ENCODE measurements at places on chromosomes 12 and 14.

DNA sequence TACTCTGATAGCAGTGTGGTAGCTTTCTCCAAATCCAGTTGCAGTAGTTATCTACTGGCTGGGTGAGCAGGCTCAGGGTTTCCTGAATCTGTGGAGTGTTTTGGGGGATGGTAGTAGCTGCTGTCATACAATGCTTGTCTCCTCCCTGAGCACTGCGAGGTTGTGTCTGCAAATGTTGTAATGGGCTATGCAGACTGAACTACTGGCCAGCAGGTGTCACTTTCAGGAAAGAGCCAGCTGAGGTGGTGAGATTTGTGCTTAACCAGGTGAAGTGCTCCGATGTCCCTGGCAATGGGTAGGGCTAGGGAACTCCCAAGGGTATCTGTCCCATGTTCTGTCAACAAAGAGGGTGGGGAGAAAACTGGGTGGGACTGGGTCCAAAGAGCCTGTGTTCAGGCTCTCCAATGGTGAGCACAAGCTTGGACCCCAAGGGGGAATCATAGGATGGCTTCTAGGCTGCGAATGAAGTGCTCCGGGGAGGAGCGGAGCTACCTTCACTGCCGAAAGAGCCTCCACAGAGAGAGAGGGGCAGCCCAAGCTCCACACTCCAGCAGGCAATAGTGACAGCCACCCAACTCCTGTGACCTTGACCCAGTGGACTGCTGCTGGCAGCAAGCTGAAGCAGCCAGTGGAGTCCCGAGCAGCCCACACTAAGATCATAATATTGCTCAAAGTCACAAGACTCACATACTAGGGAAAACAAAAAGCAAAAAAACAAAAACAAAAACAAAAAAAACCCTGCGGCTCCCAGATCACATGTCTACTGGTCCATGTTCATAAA lies 1324.0 kb upstream of the USP15 start:
- DNase-seq, result no peak

DNA sequence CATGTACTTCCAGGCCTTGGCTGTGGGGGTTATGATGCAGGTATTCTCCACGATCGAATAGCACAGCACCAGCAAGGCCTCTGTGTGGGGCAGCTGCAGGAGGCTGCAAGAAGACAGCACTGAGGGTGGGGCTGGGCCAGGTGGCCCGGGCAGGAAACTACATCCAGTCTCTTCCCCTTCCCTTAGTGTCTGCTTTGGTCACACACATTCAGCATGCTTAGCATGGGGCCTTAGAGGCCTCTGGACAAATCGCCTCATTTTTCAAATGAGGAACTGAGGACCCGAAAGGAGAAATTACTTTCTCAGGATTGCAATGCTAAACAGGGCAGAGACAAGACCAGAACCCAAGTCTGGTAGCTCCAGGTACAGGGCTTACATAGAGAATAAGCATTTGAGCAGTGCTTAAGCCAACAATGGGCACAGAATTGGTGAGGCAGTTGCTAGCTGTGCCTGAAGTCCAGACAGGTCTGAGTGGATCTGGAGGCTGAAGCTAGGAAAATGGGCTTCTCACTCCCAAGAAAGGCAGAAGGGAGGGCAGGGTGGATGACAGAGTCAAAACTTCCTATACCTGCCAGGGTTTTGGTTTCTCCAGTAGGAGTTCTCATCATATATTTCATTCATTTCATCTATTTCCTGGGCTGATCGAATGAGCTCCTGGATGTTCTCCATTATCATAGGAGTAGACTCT lies 3.5 kb downstream of the ACRBP start:
- no peak for DNase-seq

GRCh38 chr12:97559267-97559666 lies 96.7 kb downstream of the RMST start:
- DNase-seq, result no peak

DNA sequence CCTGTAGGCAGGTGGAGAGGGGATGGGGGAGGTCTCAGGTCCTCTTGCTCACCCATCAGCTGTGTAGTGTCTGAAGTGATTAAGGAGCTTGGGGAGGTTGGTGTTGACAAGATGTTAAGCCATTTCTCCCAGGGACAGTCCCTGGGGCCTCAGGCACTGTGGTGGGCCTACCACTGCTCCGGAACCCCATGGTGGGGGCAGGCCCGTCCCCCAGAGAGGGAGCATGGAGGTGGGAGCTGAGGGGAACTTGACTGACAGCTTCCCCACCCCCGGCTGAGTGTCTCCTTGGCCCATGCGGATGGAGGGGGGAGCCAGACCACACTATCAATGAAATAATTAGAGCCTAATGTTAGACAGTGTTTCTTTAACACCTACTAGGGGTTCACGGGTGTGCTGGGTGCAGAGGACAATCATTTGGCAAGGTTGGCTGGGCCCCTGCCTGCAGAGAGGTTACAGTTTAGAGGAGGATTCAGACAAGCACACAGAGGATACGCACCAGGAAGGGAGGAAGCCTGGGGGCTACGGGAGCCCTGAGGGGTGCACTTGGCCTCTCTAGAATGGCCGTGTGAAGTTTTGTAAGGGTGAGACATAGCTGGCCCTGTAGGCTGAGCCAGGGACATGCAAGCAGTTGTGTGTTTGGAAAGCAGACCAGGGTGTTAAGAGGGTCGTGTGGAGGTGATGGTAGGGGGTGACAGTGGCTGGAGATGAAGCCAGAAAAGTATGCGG lies 19.3 kb upstream of the KRT80 start:
- DNase-seq, result peak; percentile 50

DNA sequence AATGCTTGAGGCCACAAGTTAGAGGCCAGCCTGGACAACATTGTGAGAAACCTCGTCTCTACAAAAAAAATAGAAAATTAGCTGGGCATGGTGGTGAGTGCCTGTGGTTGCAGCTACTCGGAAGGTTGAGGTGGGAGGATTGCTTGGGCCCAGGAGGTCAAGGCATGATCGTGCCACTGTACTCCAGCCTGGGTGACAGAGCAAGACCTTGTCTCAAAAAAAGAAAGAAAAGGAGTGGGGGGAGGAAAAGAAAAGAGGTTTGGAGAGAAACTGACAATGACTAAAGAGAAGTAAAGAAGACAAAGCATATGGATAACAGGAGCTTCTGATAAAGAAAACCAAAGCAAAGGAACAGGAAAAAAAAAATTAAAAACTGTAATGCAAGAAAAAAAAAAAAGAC lies 37.4 kb upstream of the SELPLG start:
- DNase-seq, result no peak

Data from NCI-H82 (cell line).